Stimulated activated CD8-positive, alpha-beta memory T cell treated with anti-CD3 and anti-CD28 coated beads, Interleukin-12 subunit alpha, Interleukin-12 subunit beta, amount 100 ng/mL, for 1 hour (primary cell): ENCODE measurements at places on chromosomes 3 and 15.
A peak's percentile ranks its signal among the peaks of the same experiment; 100 is the strongest.

DNA sequence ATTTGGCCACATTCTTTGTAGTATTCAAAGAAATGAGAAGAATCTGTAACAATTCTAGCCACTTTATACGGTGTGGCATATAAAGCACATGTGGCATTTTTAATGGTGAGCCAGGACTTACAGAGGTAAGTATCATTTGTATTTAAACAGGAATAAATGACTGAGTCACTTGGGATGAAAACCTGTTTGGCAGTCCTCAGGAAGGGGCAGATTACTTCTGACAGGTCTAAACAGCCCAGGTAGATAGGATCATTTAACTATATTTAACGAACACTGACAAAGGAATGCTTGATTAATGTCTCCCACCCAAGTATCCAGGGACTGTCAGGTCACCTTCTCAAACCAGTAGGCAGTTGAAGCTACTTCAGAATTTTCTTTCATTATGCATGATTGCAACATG, 241.5 kb upstream of the SATB1 start:
- DNase-seq, result no peak

GRCh38 chr3:51617597-51617996, 53.5 kb upstream of the TEX264 start:
- no peak for DNase-seq

- no peak for DNase-seq
Observed at GRCh38 chr15:66827698-66828055, 125.6 kb downstream of the SMAD6 start.

- DNase-seq, result peak; percentile 33
Observed at GRCh38 chr3:47163169-47164006, 525 bp downstream of the SETD2 start.

- DNase-seq, result no peak
Observed at GRCh38 chr3:14525685-14526631, 14.2 kb downstream of the GRIP2 start.

GRCh38 chr3:13532631-13533030, 16.3 kb upstream of the FBLN2 start:
- DNase-seq, result no peak

DNA sequence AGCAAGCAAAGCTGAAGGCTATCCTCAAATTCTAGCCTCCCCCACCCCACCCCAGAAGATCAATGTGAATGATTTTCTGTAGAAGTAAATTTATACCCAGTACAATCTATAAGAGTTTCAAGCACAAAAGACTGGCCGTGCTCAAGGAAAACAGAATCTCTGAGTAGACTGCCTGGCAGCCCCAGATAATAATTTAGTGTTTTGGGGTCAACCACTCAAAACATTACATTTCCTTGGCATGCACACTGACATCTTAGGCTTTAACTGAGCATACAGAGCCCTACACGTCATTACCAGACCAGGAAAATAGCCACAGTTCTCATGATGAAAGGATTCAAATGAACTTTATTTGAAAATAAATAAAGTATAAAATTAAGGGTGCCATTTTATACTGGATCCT, 376.5 kb downstream of the TBL1XR1 start:
- no peak for DNase-seq

GRCh38 chr3:58068122-58068809, 60.0 kb downstream of the FLNB start:
- no peak for DNase-seq

- no peak for DNase-seq
Observed at GRCh38 chr3:117762621-117763037, 1053.0 kb downstream of the TUSC7 start.

GRCh38 chr3:190306513-190307163, 15.6 kb downstream of the CLDN1 start:
- DNase-seq, result no peak

DNA sequence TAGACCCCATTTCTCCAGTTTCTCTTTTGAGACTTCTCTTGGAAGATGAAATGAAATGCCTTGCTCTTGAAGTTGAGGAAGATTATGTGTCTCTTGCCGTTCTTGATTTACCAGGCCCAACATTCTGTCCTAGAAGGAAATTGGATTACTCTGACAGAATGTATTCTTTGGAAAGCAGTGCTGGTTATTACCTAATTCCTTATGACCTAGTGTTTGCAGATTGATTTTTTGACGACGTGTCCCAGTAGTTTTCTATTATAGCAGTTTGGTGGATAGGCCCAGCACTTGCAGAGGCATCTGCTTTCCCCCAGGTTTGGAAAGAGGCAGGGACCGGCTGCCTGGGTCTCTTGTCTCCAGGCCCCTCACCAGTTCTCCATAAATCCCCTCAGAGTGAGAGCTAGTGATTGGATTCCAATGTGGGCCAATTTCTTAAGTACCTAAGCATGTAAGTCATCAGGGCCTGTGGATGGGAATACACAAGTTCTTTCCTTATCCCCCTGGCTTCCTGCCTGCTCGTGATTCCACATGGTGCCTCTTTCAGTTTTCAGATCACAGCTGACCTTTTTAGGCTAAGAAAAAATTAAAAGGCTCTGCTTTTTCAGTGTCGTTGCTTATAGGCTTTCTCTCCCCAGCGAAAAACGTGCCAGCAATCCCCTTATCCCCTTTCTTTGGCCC, 50.2 kb downstream of the EPHB3 start:
- DNase-seq, result no peak

DNA sequence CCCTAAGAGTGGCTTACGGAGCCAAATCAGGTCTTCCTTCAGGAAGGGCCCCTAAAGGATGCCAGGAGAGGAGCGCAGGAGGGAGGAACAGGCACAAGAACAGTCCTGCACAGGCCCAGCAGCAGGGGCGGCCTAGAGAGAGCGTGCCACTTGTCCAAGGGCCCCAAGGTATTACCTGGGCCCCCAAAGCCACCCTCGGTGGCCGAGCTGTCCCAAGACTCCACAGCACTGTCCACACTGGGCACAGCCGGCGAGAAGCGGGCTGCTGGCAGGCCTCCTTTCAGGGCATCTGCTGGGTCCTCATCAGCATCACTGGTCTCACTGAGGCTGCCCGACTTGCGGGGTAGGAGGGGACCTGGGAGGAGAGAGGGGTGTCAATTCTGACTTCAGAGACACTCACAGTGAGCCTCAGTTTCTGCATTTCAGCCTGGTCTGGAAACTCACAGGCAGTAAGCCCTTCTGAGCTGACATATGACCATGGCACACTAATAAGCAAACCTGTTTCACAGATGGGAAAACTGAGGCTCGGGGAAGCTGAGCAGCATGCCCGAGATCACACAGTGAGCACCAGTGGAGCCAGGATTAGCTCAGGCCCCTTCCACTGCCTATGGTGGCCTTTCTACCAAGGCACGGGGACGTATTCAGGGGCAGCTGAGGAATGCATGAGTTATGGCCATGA, 33.4 kb downstream of the GRIP2 start:
- no peak for DNase-seq

DNA sequence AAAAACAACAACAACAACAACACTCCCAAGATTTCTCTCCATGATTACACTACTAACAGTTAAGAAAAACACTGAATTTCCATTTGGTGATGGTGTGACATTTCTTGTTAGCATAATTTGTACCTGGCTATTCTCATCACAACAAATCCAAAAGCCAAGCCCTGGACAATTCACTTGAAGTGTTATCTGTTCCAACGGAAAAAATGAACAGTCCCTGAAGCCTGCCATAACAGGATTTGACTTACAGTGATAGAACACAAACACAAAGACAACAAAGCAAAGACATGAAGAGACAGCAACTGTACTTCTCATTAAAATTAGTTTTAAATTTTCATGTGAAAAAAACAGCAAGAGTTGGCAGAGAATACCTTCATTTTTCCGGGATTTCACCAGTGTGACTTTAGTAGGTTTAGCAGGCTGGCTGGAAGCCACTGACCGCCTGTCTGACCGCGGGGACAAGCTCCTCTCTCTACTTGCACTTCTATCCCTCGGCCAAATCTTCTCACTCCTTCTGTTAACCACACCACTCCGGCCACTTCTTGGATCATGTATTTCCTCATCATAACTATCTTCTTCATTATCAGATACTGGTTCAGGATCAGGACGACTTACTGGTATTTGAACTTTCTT, 56.3 kb downstream of the TJP1 start:
- DNase-seq, result no peak

DNA sequence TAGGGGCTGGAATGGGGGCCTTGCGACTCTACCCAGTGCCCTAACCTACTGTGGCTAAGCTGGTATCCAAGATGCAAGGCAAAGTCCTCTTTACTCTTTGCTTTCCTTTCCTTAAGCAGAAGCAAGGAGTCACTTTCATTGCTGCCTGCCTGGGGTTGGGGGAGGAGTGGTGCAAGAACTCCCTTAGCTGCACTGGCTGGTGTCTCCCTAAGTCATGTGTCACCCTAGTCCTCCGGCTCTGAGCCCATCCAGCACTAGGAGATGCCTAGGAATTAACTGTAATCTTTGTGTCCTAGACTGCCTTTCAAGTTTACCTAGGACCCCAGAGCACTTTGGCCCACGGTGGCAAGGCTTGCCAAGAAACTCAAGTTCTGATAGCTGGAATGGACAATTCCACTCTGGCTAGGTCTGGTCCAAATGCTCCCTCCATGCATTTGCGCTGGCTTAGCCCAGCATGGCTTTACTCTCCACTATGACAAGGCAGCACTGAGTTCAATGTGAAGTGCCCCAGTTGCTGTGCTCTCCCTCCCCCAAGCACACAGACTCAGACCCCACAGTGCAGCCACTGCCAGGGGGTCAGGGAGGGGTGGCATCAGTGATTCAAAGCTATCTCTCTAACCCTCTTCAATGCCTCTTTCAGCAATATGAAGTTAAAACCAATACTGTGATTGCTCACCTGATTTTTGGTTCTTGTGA, 58.7 kb downstream of the ESYT3 start:
- no peak for DNase-seq

- no peak for DNase-seq
Observed at GRCh38 chr15:95013381-95013780, 782.0 kb downstream of the MCTP2 start.

DNA sequence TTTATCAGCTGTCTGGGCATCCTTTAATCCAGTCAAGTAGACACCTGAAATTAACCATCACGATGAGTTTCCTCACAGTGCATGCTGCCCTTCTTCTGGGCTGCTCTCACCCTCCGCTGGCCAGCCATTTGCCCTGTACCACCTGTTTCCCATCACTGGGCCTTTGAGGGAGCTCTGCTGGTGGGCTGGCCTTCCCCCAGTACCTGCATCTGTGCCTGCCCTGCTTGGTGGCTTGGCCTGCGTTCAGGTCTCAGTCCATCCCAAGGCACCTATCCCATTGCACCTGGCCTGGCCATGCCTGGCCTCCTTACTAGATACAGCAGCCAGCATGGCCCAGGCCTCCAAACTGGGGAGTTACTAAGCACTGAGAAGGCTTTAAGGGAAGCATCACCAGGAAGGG, 413.2 kb downstream of the NTRK3 start:
- no peak for DNase-seq

DNA sequence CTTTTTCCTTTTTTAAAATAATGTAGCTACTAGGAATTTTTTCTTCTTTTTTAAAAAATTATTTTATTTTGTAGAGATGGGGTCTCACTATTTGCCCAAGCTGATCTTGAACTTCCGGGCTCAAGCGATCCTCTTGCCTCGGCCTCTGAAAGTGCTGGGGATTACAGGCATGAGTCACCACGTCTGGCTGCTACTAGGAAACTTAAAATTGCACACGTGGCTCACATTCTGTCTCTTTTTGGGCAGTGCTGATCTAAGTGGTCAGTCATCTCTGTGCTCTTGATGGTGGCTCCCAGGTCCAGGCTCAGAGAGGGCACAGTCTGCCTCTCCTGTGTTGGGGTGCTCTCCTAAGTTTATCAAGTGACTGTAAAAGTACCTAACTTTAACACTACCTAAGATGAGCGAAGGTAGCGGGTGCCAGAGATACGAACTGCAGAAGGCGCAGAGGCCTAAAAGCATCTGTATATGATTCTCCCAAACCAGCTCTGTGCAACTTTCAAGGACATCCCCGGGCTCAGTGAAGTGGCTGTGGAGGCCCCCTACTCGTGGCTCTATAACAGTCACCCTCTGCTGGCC, 52.9 kb upstream of the SEC13 start:
- DNase-seq, result no peak

GRCh38 chr3:152628496-152628895, 206.4 kb upstream of the P2RY1 start:
- no peak for DNase-seq

DNA sequence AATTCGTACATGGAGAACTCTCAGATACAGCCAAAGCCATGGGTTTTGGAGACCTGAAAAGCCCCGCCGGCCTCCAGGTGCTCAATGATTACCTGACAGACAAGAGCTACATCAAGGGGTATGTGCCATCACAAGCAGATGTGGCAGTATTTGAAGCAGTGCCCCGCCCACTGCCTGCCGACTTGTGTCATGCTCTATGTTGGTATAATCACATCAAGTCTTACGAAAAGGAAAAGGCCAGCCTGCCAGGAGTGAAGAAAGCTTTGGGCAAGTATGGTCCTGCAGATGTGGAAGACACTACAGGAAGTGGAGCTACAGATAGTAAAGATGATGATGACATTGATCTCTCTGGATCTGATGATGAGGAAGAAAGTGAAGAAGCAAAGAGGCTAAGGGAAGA, 23.5 kb downstream of the MYO5A start:
- no peak for DNase-seq

GRCh38 chr3:129050556-129051295, 9.9 kb upstream of the GP9 start:
- no peak for DNase-seq

- DNase-seq, result no peak
Observed at GRCh38 chr3:64214381-64215018, 10.8 kb downstream of the PRICKLE2 start.

- DNase-seq, result no peak
Observed at GRCh38 chr3:133424937-133425869, 25.3 kb downstream of the BFSP2 start.

DNA sequence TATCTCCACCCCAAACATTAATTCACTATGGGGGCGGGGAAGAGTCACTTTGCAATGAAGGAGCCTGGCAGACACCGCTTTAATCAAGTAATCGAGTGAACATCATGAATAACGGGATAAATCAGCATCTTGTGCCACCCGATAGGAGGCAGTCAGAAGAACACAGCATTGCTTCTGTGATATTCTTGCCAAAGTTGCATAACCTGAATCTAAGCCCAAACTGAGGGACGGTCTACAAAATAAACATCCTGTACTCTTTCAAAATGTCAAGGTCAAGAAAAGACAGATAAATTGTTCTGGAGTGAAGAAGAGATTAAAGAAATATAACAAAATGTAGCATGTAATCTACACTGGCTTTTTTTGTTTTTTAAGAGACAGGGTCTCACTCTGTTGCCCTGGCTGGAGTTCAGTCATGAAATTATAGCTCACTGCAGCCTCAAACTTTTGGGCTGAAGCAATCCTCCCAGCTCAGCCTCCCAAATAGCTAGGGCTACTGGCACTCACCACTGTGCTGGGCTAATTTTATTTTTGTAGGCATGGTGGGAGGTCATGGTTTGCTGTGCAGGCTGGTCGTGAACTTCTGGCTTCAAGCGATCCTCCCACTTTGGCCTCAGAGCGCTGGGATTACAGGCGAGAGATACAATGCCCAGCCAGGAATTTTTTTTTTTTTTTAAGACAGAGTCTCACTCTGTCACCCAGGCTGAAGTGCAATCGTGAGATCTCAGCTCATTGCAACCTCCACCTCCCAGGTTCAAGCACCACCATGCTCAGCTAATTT, 20.1 kb upstream of the VWA5B2 start:
- DNase-seq, result no peak

- no peak for DNase-seq
Observed at GRCh38 chr3:189797103-189797750, 166.0 kb downstream of the TP63 start.
